Large intestine (tissue), 12 donors: ENCODE measurements at places on chromosomes 5 and 9.

GRCh38 chr5:167657016-167657415, 634.4 kb upstream of the WWC1 start:
- no peak for DNase-seq

GRCh38 chr5:172251419-172251818, 32.1 kb downstream of the UBTD2 start:
- no peak for DNase-seq

- peak; percentile 90 for DNase-seq
Observed at GRCh38 chr9:134382733-134383132, 56.5 kb downstream of the RXRA start.

- DNase-seq: no peak
Observed at GRCh38 chr9:129280623-129281271, 102.7 kb upstream of the IER5L start.

DNA sequence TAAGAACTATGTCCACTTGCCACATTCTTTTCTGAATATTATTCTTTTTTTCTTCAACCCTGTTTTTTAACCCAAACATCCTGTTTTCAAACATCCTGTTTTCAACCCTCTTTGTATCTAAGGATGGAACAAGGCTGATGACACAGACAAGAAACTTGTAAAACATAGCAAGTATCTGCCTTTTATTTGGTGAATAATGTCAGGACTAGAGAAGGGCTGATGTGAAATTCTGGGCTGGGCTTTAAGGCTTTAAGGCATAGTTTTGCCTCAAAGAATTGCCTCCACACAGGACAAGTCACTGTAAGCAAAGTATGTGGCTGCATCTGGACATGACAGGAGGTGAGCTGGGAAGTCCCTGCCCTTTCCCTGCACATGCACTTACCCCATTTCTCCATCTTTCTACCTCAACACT, 42.5 kb upstream of the RIC1 start:
- DNase-seq: no peak

DNA sequence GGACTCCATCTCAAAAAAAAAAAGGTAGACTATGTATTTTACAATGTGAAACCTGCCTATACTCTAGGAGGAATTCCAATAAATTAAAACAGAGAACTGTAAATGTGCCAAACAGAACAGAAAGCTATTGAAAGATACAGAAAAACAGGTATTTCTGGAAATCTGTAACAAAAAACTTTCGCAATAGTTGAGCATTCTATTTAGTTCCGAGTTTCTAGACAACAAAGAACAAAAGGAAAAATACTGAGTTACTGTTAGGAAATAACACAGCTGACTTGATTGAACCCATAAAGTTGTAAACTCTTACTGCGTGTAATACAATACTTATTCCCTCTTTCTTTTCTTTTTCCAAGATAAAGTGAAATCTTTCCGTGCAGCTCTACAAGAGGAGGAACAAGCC, 18.6 kb downstream of the DIMT1 start:
- no peak for DNase-seq

DNA sequence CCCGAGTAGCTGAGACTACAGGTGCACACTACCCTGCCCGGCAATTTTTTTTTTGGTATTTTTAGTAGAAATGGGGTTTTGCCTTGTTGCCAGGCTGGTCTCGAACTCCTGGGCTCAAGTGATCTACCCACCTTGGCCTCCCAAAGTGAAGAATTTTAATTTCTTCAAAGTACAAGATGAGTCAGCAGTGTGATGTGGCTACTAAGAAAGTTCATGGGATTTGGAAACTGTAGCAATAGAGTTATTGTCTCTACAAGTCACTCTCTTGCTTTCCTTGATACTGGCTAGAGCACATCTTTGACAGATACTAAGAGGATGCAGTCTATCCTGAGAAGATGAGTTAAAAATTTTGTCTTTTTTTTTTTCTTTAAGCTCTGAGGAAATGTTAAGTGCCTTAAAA, 1.6 kb downstream of the CREB3 start:
- DNase-seq: no peak

- DNase-seq: no peak
Observed at GRCh38 chr5:141714542-141715310, 32.7 kb upstream of the ARAP3 start.

- DNase-seq: peak; percentile 66
Observed at GRCh38 chr9:38371495-38371894, 21.0 kb upstream of the ALDH1B1 start.

- no peak for DNase-seq
Observed at GRCh38 chr9:106588626-106589025, 274.3 kb upstream of the ZNF462 start.

DNA sequence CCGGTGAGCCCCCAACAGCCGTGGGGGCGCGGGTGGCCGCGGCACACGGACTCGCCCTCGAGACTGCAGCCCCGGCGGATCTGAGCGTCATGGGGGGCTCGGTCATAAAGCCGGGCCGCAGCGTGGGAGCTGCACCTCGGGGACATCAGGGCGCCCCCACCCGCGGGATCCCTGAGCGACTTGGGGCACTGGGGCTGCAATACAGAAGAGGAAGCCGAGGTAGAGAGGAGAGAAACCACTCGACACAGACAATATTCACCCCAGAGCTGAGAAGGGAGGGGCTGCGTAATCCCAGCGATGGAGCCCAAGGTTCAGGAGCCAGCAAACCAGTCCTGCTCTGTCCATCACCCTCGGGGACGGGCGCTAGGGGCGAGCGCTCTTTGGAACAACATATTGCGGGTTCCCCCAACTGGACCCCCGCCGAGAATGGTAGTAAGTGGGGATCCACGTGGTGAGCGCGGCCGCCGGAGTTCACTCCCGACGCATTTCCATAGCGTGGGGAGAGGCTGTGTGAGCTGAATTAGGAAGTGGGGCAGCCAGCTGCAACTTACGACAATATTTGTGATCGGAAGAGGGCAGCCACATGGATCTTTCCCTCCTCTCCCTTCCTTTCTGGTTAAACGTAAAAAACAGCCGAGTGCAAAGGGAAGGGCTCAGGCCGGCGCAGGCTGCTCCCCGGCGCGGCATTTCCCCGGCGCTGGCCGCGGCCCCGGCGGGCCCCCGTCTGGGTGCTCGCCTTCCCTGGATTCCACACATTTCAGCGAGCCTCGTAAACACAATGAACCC, 9.9 kb downstream of the PTCH1 start:
- no peak for DNase-seq

GRCh38 chr9:114526807-114527206, 21.5 kb upstream of the WHRN start:
- peak; percentile 60 for DNase-seq

GRCh38 chr9:14423815-14424261, 109.9 kb upstream of the NFIB start:
- no peak for DNase-seq

GRCh38 chr5:176161431-176161830, 76.8 kb upstream of the SIMC1 start:
- DNase-seq: no peak

GRCh38 chr9:105661011-105661410, 1.2 kb upstream of the TAL2 start:
- DNase-seq: no peak

DNA sequence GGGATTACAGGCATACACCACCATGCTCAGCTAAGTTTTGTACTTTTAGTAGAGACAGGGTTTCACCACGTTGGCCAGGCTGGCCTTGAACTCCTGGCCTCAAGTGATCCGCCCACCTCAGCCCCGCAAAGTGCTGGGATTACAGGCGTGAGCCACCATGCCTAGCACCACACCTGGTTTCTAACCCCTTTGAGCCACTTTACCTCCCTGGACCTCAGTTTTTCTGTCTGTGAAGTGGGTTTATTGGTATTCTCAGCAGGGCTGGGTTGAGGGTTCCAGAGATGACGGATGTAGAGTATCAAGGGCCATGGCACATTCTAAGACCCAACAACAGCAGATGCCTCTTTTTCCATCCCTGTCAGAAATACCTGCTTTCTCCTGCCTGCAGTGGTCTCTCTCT, 38.6 kb downstream of the AMBP start:
- DNase-seq: no peak

GRCh38 chr9:97075289-97075985, 36.5 kb upstream of the CTSV start:
- DNase-seq: no peak

DNA sequence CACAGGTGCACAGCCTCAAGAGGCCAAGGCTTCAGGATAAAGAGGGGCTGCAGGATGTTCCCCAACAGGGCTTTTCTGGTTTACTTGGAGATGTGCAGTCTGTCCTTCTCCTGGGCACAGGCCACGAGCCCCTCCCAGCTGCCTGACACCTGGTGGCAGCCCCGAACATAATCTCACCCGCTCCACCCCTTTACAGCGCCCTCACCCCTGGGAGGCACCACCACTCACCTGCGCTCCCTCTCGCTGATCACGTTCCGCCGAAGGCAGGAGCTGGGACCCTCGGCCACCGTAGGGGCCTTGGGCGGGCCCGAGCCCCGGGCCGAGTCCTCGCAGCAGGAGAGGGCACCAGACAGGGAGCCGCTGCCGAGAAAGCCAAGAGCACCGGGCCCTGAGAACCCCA, 514 bp downstream of the SOHLH1 start:
- DNase-seq: no peak

DNA sequence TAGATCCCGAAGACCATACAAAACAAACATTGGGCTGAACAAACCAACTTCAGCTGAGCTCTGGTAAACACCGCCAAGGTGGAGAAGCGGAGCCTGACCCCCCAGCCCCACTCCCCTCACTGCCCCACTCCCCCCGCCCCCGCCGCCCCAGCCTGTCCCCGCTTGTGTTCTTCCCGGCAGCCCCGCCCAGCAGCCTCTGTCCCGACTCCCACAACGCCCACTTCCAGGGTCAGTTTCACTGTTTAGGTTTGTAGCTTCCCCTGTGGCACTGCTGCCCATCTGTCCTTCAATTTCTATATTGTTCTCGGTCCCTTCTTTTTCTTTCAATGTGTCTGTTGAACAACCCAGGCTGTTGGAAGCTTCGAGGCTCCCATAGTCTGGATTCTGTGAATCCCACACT, 112.0 kb upstream of the CACNA1B start:
- DNase-seq: no peak

DNA sequence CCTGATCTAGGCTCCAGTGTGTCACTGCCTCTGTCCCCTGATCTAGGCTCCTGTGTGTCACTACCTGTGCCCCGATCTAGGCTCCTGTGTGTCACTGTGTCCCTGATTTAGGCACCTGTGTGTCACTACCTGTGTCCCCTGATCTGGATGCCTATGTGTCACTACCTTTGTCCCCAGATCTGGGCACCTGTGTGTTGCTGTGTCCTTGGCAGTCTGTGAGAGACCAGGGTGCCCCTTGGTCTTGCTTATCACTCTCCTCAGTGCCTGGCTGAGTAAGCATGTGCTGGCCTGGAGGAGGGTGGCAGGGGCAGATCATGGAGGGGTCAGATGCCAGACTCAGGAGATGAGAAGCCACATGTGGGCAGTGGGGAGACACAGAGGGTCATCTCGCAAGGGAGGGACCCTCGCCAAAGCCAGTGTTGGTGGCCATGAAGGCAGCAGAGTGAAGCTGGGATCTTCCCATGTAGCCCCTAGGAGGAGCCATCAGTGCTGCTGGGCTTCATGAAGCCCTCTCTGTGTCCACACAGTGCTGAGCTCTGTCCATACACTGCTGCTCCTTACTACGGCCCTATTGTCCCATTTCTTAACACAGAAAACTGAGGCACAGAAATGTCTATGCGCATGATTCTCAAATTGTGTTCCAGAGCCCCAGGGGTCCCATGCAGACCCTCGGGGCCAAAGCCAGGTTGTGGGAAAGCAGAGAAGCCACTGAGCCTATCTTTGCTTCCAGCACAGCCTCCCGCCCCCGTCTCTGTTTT, 15.5 kb downstream of the OLFML2A start:
- no peak for DNase-seq

DNA sequence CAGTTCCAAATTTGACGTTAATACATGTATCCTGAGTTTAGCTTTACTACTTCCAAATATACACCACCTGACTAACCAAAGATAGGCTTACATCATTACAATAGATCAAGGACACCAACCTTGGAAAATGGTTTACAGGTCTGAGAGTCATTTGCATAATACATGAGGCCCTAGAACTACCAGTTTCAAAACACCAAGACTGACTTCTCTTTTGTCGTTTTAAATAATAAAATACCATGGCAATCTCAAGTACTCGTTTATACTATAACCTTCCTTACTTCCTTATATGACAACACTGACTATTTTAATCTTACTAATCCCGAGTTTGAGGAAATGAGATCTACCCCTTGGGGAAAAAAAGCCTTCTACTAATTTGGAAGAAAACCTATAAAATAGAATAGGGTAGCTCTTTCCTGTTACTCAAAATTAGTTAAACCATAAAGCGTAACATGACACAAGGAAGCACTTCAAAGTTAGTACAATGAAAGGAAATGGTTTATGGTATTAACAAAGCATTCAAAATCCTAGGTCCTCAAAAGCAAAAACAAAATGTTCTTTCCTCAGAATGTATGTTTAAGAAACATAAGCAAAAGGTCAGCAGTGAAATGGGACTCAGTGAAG, 42.1 kb downstream of the UBQLN1 start:
- no peak for DNase-seq

- no peak for DNase-seq
Observed at GRCh38 chr5:54902791-54903473, 82.5 kb downstream of the ESM1 start.

GRCh38 chr5:3122216-3122615, 370.7 kb upstream of the IRX2 start:
- no peak for DNase-seq

GRCh38 chr5:20113931-20114330, 125.9 kb upstream of the CDH18 start:
- no peak for DNase-seq

- DNase-seq: no peak
Observed at GRCh38 chr9:107989099-107989498, 499.5 kb upstream of the KLF4 start.

- DNase-seq: no peak
Observed at GRCh38 chr5:6522331-6522730, 73.7 kb downstream of the UBE2QL1 start.

DNA sequence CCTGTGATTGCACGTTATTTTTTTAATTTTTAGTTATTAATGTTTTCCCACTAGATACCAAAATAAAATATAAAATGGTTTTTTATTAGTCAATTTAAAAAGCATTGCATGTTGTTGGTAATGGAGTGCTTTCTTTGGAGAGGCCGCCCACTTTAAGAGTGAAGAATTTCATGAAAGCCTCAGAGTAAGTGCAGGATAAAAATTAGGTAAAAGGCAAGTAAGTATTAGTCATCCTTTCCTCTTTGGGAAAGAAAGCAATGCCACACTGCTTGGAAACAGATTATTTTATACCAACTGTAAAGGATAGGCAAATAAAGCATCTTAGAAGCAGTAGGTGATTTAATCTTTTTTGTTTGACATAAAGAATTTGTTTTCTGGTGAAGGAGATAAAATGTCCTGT, 62.9 kb downstream of the HSD17B4 start:
- DNase-seq: no peak

DNA sequence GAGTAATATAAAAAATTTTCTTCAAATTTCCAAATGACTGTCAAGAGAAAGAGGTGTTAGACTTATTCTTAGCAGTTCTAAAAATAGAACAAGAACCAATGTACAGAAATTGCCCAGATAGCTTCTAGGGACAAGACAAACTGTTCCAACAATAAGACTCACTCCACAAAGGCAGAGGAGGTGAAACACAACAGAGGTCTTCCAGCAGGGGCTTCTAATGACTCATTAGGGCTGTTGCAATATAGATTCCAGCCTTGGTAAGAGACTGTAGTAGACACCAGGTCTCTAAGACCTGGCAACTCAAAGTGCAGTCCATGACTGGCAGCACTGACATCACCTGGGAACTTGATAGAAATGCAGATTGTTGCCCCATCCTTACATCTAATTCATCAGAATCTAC, 134.6 kb upstream of the VLDLR start:
- no peak for DNase-seq
